Glutamatergic neuron (in vitro differentiated cells): ENCODE measurements at places on chromosomes 4 and X.

- no peak for DNase-seq
Observed at GRCh38 chrX:30659421-30659820, 6.2 kb downstream of the GK start.

- no peak for DNase-seq
Observed at GRCh38 chrX:108833993-108834392, 97.6 kb upstream of the IRS4 start.

GRCh38 chr4:100071506-100071905 lies 118.8 kb downstream of the DDIT4L start:
- DNase-seq = no peak

- no peak for DNase-seq
Observed at GRCh38 chr4:187236209-187236890, 512.7 kb upstream of the FAT1 start.

- DNase-seq = no peak
Observed at GRCh38 chrX:70301716-70302115, 11.8 kb downstream of the KIF4A start.

DNA sequence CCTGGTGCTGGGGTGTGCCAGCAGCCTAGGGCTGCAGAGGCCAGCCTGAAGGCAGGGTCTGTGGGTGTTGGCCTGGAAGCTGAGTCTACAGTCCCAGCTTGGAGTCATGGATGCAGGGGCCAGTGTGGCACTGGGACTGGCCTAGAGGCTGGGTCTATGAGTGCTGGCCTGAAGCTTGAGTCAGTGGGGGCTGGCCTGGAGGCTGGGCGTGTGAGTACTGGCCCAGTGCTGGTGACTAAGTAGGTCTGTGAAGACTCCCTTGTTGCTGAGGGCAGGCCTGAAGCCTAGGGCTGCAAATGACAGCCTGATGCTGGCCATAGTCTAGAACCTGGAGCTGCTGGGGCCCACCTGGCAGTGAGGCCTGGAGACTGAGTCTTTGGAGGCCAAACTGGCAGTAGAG lies 31.3 kb upstream of the ALG13 start:
- no peak for DNase-seq

- no peak for DNase-seq
Observed at GRCh38 chr4:11966782-11967181, 538.1 kb upstream of the HS3ST1 start.

GRCh38 chr4:105352826-105353225 lies 121.0 kb downstream of the PPA2 start:
- DNase-seq = no peak

DNA sequence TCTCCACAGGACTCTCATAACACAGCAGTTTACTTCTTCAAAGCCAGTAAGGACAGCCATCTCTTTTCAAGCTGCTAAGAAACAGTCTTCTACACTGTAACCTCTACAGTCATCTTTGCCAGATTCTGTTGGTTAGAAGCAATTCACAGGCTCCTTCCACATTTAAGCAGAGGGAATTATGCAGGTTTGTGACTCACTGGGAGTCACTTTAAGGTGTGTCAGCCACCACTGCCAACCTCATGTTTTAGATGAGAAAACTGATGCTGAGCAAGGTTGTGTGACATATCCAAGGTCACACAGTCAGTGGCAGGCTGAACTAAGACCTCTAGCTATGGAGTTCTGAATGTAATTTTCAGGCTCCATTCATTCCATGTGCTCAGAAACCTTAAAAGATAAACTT lies 143.5 kb downstream of the QDPR start:
- no peak for DNase-seq

- no peak for DNase-seq
Observed at GRCh38 chr4:139559089-139559479, 3.1 kb upstream of the SETD7 start.

GRCh38 chrX:150694738-150695410 lies 1.7 kb downstream of the MTMR1 start:
- peak; percentile 31 for DNase-seq

- DNase-seq = no peak
Observed at GRCh38 chr4:127667116-127667515, 34.4 kb downstream of the INTU start.

GRCh38 chrX:1336331-1336943 lies at the start of gene IL3RA:
TSS of gene IL3RA (plus strand) at chrX:1336785. CDS start at chrX:1341766, 4,981 bp downstream.
- no peak for DNase-seq

DNA sequence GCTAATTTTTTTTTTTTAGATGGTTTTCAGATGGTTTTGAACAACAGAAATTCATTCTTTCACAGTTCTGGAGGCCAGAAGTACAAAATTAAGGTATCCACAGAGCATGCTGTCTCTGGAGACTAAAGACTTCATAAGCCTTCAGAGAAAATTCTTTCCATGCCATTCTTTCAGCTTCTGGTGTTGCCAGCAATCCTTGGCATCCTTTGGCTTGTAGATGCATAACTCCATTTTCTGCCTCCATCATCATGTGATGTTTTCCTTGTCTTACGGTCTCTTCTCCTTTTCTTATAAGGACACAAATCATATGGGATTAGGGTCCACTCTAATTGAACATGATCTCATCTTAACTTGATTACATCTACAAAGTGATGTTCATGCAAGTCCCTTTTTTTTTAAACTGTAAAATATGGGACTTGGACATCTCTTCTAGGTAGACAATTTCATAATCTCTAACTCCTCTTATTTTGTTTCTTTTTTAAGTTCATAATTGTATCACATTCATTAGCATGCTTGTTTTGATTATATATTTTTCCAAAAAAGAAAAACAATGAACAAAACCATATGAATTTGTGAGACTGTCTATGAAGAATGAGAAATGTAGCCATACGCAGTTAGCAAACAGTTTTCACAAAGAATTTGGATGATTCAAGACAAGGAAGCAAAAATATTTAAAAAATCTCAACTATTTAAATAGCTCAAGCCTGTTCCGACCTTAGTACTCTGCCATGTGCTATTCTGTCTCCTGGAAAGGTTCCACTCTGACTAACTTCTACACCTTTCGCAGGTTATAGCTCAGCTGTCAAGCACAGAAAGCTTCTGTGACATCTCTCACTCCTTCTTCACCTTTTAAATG lies 53.1 kb upstream of the GIMD1 start:
- no peak for DNase-seq

- DNase-seq = no peak
Observed at GRCh38 chrX:37711991-37712390, 26.4 kb downstream of the XK start.

DNA sequence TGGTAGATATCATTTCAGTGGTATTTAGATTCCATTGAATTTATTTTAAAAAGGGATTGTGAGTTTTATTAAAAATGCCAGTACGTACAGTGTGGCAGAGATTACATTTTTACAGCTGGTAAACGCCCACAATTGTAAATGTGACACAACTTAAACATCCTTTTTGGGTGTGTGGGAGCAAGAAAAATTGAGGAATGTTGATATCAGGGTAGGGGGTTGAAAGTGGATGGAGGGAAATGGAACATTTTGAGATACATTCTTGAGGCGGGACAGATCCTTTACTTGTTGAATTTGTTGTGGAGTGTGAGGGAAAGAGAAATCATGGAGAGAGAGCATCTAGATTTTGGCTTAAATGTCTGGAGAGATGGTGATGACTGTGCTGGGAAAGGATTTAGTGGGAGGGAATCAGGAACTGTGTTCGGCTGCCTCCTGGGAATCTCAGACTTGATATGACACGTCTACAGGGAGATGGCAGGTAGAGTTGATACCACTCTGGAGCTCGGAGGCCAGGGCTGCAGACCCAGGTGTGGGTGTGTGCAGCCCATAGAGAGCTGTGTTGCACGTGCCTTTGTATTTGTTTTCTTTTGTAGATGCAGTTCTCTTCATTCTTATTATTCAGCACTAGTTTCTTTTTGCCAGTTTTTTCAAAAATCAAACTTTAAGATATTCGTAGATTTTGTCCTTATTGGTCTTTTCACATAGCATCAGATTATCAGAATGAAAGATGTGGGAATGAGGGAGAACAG lies 10.8 kb downstream of the TMEM131L start:
- DNase-seq = no peak

GRCh38 chrX:19793471-19793870 lies 93.9 kb downstream of the SH3KBP1 start:
- no peak for DNase-seq

DNA sequence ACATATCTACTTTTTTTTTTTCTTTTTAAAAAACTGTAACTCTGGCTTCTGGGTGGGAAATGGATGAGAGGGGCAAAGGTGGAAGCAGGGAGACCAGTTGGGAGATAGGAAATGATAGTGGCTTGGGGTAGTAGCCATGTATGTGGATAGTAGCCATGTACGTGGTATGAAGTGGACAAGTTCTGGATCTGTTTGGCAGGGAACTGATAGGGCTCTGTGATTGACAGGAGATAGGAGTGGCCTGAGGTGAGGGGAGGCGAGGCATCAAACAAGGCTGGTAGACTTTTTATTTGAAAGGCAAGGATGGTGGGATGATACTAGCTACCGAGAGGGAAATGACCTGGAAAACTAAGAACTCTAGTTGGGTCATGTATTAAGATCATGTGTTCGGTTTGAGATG lies 117.8 kb downstream of the AFF1 start:
- no peak for DNase-seq

DNA sequence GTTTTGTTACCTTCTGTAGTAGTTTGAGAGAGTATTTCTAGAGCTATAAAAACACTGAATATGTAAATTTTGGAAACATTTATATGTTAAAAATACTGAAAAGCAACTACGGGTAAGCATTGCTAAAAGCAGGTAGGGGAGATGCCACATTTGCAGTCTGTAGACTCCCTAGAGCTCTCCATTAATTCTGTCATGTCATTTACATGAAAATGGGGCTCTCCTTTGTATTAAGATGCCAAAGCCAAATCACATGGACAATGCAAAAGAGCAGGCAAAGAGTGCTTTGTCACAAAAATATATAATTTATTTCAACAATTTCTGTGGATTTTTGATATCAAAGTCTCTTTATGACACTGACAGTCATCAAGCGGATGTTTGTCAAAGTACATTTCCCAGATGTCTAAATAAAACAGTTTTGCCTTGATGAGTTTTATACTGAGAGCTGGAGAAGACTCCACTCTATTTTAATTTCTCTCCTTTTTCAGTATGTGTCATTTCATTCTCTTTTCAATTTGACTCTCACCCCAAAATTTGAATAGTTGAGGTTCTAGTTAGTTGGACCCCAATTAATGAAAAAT lies 51.8 kb downstream of the LDB2 start:
- DNase-seq = no peak

DNA sequence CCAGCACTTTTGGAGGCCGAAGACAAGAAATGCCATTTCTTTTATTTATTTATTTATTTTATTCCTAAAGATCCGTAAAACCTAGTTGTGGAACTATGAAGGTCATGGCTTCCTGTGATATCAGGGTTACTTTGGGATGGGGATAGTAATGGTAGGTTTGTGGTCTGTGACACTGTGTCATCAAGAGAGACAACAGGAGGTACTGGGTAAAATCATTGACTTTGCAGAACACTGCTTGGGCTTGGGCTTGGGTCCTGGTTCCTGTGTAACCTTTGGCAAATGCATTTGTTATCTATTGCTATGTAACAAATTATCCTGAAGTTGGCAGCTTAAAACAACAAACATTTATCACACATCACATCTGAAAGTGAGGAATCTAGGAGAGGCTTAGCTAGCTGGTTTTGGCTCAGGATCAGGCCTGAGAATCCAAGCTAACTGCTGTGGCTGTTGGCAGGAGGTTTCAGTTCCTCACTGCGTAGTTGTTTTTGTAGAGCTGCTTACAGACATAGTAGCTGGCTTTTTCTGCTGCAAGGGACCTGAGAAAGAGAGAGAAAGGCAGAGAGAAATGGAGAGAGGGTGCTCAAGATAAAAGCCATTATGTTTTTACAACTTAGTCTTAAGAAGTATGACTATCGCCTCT lies 576.4 kb upstream of the SLIT2 start:
- DNase-seq = no peak

- DNase-seq = no peak
Observed at GRCh38 chrX:87813566-87813965, 296.0 kb downstream of the KLHL4 start.

DNA sequence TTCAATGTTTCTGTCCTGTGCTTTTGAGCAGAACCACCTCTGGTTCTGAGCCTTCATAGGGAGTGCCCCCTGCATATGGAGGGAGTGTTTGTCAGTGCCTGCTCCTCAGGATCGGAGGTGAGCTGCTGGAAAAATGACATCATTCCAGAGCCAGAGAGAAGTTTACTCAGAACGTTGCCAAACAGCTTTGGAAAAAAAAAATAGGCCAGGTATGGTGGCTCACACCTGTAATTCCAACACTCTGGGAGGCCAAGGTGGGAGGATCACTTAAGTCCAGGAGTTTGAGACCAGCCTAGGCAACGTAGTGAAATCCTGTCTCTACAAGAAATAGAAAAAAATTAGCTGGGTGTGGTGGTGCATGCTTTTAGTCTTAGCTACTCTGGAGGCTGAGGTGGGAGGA lies 27.2 kb upstream of the PDLIM3 start:
- no peak for DNase-seq

GRCh38 chr4:110663738-110664444 lies 41.0 kb upstream of the PITX2 start:
- no peak for DNase-seq

GRCh38 chr4:186739802-186740434 lies 16.3 kb upstream of the FAT1 start:
- DNase-seq = no peak

- no peak for DNase-seq
Observed at GRCh38 chrX:150361777-150362351, 1.3 kb upstream of the MAMLD1 start.

DNA sequence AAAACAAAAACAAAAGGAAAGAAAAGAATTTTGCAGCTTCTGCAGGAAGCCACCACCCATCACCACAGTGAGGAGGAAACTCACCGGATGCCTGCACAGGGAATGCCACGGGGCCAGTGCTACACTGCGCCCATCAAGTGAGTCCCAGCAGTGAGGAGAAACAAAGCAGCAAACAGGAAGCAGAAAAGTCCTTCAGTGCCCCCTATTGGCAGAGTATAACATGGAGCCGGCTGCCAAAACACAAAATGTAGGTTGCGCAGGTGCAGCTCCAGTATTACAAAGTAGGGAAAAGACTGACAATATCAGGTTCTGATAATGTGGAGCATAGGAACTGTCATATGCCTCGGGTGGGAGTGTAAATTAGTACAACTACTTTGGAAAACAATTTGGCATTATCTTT lies 23.3 kb upstream of the SCML2 start:
- DNase-seq = peak; percentile 19

DNA sequence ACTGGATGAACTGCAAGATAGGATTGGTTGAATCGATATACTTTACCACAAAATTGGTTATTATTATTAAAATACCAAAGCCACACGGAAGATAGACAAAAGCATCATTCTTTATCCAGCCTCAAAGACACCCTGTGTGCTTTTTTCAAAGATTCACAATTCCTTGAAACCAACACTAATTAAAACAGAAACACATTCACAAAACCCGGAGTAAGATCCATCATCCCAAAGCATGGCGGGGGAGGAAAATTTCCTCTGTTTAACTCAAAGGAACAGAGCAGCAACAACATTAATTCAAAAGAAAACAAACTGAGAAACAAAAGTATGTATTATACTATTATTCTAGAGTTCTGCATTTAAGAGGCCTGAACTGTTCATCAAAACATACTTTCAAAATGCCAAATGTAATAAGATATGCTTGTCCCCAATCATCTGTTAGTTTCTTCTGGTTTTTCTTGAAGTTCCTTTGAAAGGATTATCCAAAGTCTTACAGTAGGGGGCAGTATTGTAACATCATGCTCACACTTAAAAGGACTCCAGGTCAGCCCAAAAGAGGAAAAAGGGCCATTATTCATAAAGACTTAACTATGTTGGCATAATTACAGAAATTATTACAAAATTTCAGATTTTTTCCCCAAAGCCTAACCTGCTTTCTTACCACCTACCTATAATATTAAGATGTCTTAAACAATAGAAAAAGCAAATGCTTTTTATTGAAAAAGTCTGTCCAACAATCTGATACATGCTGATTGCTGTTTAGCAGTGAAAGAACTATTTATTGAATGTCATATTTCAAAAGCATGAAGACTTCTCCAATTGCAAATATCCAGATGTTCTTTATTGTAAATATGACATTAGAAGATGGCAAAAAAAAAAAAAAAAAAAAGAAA lies 168.7 kb downstream of the SCFD2 start:
- no peak for DNase-seq
